ENCODE measurements at places on chromosomes 7 and 10.

GRCh38 chr7:141484907-141485306 is 66.3 kb upstream of the AGK start:
- DNase-seq = no peak

DNA sequence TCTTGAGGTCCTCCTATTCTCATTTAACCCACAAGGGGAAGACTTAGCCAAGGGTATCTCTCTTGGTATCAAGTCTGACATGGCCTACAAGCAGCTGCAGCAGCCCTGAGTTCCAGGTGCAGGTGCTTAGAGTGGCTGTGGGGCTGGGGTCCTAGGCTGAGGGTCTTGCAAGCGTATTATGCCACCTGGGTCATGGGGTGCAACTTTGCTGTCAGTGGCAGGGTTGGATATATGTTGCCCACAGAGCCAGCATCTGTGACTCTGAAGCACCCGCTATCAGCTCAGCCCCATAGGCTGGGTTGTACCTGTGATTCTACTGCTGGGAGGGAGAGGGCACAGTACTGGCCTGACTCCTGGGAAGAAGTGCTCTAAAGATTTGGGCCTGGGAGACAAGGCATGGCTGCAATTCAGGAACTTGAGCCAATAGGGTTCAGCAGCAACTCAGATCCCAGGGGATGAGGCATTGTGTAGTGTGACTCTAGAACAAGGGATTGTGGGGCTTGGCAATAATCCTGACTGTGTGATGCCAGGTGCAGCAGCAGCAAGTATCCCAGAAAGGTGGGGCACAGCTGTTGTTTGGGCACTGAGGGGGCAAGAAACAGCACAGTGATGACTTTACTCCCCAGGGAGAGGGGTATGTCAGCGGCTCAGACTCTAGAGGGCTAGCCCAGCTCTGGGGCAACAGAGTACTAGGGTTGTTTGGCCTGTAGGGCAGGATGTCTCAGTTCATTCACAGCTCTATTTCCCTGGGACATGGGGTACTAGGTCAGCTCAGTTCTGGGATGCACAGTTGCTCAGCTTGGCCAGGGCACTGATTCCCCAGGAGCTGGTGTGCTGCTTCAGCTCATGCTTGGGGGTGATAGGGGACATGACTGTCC is 41.4 kb downstream of the NEURL1 start:
- no peak for DNase-seq

DNA sequence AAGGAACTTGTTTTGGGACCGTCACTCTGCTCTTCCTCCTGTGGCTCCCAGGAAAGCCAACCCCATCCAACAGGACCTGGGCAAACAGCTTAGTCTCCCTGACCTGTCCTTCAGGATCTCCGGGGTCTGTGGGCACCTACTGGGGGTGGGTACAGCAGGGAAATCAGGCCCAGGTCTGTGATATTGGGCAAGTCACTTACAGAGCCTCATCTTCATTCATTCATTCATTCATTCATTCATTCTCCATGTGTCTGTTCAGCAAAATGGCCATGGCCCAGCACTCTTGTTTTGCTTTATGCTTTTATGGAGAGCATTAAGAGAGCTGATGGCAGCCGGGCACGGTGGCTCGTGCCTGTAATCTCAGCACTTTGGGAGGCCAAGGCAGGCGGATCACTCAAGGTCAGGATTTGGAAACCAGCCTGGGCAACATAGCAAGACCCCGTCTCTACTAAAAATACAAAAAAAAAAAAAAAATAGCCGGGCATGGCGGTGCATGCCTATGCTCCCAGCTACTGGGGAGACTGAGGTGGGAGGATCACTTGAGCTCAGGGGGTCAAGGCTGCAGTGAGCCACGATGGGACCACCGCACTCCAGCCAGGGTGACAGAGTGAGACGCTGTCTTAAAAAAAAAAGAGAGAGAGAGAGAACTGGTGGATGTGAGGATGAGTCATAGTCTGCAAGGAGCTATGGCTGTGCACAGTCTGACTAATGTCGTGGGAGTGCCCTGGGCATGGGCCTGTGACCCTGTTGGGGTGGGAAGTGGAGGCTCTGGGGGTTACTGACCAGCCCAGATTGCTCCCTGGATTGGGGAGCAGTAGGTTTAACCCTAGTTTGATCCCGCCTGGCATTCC is 54.3 kb downstream of the CLIP2 start:
- no peak for DNase-seq

DNA sequence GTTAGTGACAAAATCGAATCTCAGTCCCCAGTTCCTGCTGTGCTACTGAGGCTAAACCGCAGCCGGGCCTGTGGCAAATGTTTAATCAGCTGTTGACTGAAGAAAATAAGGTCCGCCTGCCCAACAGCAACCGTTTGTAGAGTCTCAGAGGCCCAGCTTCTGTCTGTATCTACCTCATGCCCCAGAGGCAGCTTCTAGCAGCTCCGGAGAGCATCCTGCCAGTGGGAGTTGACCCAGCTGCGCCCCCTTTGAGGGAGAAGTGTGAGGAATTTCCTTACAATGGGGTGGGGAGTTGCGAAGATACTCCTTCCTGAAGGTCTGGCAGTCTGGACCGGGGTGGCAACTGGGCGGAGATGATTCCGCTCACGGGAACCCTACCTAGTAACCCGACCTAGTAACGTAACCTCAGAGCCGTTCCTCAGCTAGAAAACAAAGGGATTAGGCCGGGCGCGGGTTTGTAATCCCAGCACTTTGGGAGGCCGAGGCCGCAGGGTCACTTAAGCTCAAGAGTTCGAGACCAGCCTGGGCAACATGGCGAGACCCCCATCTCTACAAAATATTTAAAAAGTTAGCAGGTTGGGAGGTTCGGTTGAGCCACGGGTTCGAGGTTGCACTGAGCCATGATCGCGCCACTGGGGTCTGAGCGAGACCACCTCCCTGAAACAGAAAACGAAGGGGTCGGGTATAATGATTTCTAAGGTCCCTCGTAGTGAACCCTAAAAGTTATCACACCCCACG is 846 bp upstream of the ZNF775 start:
- DNase-seq = no peak

DNA sequence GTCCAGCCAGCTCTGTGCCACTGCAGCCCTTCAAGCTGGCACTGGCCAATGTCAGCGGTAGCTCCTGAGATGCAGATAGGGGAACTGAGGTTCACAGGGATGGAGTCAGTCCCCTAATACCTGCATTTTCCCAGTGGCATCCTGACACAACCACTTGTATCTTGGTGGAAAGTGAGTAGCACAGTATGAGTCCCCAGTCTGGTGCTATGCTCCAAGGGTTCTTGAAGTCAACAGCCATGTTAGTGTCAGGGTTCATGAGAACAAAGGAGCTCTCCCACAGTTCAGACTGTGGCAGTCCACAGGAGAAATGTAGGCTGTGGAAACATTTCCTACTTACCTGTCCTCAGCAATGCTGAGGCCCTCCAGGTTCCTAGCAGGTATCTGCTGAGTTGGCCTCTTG is 115.5 kb downstream of the ZNF736 start:
- no peak for DNase-seq

GRCh38 chr7:52876402-52876801 is 159.0 kb upstream of the POM121L12 start:
- no peak for DNase-seq

DNA sequence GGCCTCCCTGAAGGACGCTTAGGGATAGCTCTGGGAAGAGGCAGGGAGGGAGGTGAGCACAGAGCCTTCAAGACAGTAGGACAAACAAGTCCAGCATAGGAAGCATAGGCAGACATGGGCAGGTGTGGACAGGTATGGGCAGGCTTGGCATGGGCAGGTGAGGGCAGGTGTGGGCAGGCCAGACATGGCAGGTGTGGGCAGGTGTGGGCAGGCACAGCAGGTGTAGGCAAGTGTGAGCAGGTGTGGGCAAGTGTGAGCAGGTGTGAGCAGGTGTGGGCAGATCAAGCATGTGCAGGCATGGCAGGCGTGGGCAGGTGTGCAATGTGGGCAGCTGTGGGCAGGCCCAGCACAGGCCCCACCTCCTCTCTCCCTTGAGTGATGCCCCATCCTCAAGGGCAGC is 148.8 kb upstream of the ZMIZ1 start:
- DNase-seq = no peak

DNA sequence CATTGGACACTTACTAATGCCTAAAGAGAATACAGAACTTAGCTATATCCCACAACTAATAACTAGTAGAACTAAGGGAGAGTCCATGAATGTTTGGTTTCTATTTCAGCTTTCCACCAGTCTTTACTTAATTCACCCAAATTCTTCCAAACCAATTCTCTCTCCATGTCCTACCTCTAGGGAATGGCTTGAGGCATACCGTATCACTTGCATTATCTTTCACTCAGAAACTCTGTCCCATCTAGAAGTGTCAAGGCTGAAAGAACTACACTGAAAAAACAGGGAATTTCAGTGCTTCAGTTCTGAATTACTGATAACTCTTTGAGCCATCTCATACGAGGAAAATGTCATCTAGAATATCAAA is 758 bp downstream of the TMEM168 start:
- DNase-seq = no peak

DNA sequence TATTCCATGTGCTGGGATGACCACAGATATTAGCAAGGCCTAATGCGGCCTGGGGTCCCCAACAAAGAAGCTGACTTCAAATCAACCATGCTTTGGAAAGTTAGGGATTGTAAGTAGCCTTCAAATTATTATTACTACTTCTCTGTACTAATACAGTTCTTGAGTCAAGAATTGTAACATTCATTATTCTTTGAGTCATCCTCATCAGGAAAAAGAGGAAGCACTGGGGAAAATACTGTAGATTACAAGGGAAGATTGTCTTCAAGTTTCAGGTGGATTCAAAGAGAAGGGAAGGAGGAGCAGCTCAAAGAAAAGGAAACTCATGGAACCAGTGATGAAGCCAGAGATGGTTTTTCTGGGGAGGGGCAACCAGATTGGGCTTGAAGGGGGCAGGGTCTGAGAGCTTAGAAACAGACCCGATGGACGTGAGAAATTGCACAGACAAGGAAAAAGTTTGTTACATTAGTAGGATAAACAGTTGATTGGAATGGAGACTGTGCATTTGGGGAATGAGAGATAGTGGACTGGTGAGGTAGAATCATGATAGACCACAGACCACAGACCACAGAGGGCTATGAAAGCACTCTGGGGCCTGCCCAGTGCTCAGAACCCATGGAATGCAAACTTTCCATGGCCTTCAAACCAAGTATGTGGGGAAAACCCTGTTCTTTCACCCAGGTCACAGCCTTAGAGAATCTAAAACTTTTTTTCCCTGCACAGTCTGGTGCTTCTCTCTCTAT is 209.9 kb downstream of the ZNF365 start:
- DNase-seq = no peak

All from SIG-M5 (cell line).